MG63 (cell line): ENCODE measurements at places on chromosomes 7 and 10. TPM values are rescaled to one million over a fixed set of nuclear protein-coding genes. Genes with fewer than 3 reads are reported as not detected.

- no peak for DNase-seq
Measured at GRCh38 chr7:149719912-149720335, 53.5 kb downstream of the ZNF467 start.

GRCh38 chr10:75432763-75433162 is 1.3 kb downstream of the LRMDA start:
- DNase-seq = no peak

- no peak for DNase-seq
Measured at GRCh38 chr7:106604303-106604924, 56.5 kb downstream of the CCDC71L start.

- no peak for DNase-seq
Measured at GRCh38 chr7:3067606-3068380, 24.1 kb upstream of the CARD11 start.

DNA sequence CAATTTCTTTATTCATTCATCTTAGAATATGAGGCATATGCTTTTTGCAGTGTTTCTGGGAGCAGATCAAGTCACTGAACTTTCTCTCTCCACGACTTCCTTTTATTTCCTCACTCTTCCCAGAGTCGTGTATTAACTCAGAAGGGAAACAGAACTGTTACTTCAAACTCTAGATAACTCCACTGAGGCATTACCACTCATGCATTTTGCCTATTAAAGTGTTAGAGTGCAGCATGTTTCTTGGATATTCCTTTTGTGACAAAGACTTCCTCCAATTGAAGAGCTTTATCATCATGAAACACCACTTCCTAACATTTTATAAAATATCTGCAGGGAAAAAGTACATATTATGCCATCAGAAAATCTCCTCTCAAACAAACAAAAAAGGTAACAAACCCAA is 797.4 kb upstream of the COBL start:
- no peak for DNase-seq

DNA sequence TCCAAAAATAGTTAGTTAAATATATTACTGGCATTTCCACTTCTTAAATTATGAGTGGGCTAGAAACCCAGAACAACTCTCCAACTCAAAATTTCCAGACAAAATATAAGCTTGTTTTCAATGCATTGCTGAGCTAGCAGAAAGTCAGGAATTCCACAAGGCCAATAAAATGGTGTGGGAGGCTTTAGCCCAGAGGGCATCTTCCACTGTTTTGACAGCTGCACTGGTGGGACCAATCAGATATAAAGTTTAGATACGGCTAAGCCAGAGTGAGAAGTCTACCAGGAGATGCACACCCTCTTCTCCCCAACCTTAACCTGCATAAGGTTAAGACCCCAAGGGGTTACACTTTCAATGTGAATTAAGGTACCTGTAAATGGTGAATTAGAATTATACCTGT is 76.6 kb downstream of the AMPH start:
- no peak for DNase-seq

GRCh38 chr10:21961847-21962246 is 41.7 kb downstream of the DNAJC1 start:
- DNase-seq = no peak

DNA sequence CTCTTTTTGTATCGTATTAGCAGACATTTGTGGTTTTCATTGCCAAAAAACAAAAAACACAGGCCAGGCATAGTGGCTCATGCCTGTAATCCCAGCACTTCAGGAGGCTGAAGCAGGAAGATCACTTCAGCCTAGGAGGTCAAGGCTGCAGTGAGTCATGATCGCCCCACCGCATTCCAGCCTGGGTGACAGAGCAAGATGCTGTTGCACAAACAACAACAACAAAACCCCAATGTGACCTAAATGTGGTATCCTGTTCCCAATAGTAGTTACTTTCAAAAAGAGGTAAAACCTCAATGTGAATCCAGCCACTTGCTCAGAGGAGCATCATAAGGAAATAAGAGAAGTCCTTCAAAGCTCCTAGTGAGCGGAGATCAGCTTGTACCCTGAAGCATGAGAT is 45.8 kb upstream of the SKAP2 start:
- DNase-seq = peak; percentile 91

GRCh38 chr7:18555968-18556367 is 60.4 kb downstream of the HDAC9 start:
- DNase-seq = no peak

CRHR2 gene
- not detected in 2 replicates for total RNA-seq

- no peak for DNase-seq
Measured at GRCh38 chr7:922334-923107, 32.0 kb downstream of the ADAP1 start.

DNA sequence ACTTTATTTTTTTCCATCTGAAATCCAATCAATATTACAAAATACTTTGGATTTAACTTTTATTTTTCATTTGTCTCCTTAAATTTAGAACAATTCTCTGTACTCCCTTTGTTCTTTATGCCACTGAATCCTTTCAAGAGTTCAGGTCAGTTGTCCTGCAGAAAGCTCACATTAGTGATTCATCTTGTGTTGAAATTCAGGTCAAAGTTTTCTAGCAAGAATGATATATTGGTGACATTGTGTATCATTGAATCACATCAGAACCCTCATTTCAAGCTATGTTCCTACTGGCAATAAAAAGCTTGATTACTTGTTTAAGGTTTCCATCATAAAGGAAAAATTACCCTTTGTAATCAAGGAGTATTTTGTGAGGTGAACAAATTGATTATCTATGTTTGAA is 378.8 kb upstream of the STEAP1 start:
- DNase-seq = no peak

CDH23 gene
- 0.07 TPM in 1 of 2 replicates, not detected in the other for total RNA-seq

HABP2 gene
- total RNA-seq = not detected in 2 replicates
